Stimulated activated CD4-positive, alpha-beta T cell treated with anti-CD3 and anti-CD28 coated beads, Interleukin-4, amount 100 ng/mL, for 48 hours (primary cell): ENCODE measurements at places on chromosomes 6 and 20.
A peak's percentile ranks its signal among the peaks of the same experiment; 100 is the strongest.

DNA sequence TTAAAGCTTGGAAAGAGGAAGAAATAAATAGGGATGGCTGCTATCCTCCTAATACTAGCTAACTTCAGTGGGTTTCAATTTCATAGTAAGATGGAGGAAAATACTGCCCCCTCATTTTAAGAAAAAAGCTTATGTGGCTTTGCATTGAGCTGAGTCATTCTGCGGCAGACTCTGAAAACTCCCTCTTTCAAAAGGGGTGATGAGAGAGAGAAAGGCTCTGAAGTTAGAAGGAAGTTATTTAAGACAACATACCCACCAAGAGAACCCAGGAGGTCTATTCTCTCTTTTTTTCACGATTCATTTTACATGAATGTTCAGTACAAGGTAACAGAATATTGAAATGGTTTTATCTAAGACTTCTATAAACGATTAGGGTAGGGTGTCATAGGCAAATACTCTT, 4.5 kb downstream of the PRDM13 start:
- DNase-seq: no peak

- DNase-seq: no peak
Measured at GRCh38 chr6:50707652-50708300, 5.5 kb upstream of the TFAP2D start.

GRCh38 chr6:69795469-69796072, 1.2 kb downstream of the LMBRD1 start:
- no peak for DNase-seq

- no peak for DNase-seq
Measured at GRCh38 chr6:44771647-44772415, 384.3 kb downstream of the CDC5L start.

GRCh38 chr20:63154395-63154794, 61.5 kb downstream of the YTHDF1 start:
- no peak for DNase-seq

- no peak for DNase-seq
Measured at GRCh38 chr6:139152088-139152891, 17.4 kb downstream of the HECA start.

GRCh38 chr6:40997234-40997957, 41.6 kb downstream of the UNC5CL start:
- DNase-seq: no peak

DNA sequence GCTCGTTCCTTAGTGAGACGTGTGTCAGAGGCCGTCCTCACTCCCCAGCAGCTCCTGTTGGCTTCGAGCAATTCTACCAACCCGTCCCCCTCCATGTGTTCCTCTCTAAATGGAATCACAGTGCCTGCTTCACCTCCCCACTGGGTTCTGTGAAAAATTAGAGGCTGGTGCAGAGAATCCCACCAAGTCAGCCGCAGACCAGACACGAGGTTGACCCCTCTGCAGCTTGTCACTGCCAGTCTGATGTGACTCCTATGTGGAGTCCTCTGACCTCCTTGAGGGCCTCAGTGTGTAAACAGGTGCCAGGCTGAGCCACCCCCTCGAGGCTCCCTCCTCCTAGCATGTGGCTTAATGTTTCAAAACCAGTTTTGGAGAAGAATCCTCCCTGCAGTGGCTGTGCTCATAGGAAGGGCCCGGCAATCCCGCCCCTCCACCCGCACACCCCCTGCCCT, 12.6 kb upstream of the IRF4 start:
- DNase-seq: no peak

DNA sequence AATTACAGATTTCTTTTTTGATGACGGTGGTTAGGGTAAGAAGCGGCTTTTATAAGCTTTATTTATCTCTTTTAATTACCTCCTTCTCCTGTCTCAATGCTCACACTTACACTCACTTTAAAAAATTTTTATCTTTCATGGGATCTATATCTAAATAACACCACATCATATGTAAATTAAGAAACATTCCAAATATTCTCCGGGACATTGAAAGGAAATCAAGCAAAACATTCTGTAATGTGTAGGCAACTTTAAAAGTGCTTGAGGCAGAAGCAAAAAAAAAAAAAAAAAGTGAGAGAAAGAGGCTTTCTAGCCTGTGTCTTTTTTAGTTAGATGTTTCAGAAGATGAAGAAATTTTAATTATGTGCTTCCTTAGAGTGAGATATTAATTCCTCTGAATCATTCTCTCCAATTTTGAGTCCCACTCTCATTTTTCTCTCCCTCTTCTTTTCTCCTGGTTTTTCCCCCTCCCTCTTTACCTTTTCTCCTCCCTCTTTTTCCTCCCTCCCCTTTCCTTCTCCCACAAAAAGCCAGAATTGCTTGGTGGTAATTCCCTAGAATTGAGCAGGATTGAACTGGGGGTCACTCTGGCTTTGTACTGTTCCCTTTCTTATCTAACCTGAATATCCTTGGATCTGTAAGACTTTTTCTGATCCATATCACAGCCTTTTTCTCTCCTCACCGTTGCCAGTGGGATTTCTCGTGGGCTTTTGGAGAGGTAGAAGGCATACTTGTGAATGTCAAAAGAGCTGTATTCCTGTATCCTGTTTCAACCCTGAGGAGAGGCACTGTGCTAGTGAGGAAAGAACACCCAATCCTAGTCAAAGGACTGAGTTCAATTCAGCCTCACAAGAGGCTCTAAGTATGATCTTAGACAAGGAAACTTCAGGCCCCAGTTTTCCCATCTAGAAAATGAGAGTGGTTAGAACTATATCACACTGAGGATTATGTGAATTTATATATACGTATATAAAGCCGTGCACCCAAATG, 30.4 kb downstream of the KCNQ5 start:
- DNase-seq: no peak

DNA sequence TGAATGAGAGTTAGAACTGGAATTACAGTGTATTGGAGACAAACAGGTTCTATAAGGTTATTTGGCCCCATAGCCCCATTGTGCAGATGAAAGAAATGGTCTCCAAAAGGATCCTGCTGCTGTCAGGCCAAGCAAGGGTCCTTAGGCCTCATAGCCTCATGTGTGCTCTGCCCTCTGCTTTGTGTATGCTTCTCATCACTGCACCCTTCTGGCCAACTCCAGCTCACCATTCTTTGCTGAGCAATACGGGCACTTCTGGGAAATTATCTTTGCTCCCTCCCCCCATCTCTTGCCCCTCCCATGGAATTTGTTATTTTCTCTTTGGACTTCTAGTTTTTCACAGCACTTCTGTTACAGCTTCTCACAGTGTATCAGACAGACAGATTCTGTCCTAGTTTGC, 298.8 kb downstream of the FOXA2 start:
- no peak for DNase-seq

DNA sequence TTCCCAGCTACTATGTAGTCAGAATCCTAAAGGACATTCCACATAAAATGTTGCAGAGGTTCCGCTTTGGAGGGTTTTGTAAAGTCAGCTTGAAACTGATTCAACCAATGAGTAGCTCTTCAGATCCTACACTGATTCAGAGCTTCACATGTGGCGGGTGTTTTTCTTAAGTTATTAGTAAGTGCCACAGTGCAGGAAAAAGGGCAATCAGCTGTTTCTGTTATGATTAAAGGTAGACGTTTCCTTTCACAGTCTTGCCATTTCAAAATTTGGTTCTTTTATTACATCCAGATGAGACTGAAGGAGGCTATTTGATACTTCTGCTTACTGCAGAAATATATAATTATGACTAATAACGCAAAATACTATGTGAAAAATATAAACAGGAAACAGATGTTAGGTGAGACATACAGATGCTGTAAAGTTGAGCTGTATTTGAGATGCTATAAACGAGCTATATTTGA, 443.9 kb downstream of the CDKAL1 start:
- DNase-seq: no peak

DNA sequence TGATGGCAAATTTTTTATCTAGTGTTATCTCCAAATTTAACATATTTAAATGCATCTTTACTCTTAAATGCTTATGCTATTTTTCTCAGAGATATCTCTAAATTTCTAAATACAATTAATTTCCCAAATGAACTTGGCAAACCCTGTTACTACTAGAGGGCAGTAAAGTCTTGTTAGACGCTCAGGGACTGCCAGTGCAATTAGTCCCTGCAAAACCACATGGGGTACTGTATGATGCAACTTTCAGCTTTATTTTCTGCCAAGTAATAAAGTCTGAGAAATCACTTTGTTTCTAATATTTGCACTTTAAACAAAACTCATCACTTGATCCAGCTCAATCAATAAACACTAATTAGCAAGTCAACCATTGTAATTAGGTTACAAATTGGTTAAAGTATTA, 76.0 kb upstream of the ADGRB3 start:
- no peak for DNase-seq

GRCh38 chr20:62088258-62089127, 22.8 kb upstream of the TAF4 start:
- no peak for DNase-seq

GRCh38 chr6:6734479-6735465, 146.3 kb downstream of the LY86 start:
- DNase-seq: no peak

- DNase-seq: no peak
Measured at GRCh38 chr6:128605961-128606360, 85.6 kb upstream of the PTPRK start.

DNA sequence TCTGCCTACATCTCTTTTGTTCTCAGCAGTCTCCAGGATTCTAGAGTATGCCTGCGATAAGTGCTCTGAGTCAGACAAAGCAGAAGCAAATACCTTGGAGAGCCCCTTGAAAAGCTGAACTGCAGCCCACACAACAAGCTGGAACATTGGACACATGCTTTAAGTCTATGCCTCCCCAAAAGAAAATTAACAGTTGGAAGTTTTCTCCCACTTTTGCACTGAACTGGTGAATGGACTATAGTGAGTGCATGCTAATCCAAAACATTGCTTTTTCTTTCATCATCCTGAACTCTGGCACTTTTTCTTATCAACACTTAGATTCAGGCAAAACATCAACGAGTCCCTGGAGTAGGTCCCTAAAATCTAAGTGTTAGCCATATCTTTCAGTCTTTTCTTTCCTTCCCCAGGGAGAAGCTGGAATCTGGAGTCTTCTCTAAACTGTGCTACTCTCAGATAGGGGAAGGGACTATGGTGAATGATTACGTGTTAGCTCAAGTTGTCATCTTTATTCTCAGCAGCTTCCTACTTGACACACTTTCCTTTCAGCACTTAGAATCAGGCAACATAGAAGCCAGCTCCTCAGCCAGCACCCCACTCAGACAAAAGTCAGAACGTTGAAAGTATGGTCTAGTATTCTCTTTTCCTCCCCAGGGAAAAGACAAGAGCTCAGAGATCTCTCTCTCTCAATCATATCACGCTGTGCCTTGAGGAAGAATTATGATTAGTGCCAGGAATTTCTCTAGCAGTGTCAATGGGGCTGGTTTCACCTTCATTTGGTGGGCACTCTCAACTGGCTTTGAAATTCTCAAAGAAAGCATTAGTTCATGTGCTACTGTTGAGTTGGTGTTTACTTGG, 811.0 kb upstream of the GJE1 start:
- DNase-seq: no peak

DNA sequence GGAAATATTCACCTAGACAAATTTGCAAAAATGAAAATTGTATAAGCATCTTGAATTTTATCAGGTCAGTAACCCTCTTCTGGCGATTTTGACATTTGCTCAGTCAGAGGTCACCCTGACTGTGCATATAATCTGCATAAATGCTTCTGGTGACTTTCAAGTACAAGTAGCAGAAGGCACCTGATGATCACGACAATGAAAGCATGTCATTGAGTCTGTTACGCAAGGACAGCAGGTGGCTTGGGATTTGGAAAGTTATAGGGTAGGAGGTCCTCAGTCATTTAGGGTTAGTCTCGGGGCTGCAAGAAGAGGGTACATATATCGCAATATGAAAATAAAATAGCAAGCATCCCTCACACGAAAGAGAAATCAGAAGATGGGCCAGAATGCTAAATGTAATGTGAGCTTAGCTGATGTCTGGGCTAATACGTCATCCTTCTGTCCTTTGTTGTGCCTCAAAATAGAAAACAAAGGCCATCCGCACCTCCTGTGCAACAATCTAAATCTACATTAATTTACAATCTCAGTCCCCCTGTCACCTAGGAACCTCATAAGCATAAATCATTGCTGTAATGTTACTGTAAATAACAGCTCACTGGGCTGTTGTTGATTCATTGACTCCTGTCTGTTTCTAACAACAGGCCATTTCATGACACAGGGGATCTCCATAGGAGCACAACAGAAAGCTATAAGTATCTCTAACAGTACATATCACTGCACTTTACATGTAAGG, 155.2 kb upstream of the RSPO3 start:
- no peak for DNase-seq

DNA sequence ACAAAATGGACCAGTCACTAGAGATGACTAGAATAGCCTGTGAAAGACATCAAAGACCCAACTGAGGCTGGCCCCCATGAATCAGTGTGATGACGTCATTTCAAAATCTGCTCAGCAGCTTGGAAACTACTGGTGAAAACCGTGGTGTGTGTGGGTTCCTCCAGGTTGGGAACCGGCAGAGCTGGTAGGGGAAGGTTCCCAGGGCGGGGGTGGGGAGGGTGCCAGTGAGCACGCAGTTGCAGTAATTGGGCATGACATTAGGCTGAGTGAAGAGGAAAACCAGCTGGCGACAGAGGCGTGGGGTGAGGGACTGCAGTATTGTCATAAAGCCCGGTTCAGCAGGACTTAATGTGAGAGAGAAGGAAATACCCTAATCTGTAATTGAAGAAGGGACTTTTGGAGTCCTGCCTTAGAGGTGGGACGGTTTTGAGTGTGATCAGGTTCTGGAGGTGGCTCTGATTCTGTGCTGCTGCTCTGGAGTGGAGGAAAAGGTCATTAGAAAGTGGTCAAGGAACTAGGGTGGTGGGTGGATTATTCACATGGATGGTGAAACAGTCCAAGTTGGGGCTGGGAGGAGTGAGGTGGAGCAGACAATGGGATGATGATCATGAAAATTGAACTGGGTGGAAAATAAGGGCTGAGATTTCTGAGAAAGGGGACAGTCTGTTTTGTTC, 52.0 kb upstream of the MTHFD1L start:
- peak; percentile 60 for DNase-seq

DNA sequence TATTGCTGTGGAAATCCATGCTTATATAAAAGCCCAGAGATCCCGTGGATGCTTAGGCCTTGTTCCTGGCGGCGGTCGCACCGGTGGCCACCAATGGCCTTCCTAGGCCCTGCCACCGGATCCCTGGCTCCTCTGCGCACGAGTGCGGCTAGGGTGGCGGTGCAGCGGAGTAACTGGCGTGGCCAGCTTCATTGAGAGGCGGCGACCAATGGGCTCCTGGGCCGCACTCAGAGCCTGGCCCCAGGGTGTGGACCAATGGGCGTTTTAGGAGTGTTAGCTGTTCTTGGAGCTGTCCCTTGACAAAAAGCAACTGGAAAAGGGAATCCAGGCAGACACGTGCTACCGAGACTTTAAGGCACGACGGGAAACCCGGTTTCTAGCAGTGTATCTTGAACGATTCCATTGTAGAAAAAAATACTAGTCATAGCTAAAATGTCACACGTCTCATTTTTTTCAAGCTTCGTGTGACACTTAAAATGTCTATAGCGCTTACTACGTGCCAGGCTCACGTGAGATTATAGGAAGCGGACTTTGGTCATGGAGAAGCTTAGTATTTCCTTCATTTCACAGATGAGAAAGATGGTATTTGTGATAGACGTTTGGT, 1.7 kb downstream of the AMD1 start:
- DNase-seq: peak; percentile 49

GRCh38 chr6:131040866-131041265, 22.2 kb downstream of the EPB41L2 start:
- DNase-seq: no peak

GRCh38 chr6:105318660-105319059, 84.2 kb downstream of the PREP start:
- DNase-seq: no peak
